Left renal cortex interstitium (tissue), 4 donors: ENCODE measurements at places on chromosomes 2 and 18. TPM values are rescaled to one million over a fixed set of nuclear protein-coding genes. Genes with fewer than 3 reads are reported as not detected.

The CYP27A1 gene
- 44.2 TPM for polyA plus RNA-seq

DNA sequence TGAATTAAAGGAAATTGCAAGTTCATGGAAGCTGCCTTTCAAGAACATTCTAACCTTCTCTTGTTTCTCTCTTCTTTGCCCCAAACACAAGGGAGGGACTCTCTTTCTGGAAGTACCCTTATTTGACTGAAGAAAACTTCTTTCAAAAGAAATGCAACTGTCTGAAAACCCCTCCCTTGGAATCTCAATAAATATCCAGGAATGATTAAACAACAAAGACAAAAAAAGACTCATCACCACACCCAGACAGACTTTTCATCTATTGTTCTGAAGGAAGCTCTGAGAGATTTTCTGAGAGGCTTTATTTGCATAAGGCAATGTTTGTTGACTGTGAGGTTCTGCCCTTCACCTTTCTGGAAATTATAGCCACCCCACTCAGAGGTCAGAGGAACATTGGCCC, 1260.9 kb downstream of the LRP1B start:
- no peak for DNase-seq

DNA sequence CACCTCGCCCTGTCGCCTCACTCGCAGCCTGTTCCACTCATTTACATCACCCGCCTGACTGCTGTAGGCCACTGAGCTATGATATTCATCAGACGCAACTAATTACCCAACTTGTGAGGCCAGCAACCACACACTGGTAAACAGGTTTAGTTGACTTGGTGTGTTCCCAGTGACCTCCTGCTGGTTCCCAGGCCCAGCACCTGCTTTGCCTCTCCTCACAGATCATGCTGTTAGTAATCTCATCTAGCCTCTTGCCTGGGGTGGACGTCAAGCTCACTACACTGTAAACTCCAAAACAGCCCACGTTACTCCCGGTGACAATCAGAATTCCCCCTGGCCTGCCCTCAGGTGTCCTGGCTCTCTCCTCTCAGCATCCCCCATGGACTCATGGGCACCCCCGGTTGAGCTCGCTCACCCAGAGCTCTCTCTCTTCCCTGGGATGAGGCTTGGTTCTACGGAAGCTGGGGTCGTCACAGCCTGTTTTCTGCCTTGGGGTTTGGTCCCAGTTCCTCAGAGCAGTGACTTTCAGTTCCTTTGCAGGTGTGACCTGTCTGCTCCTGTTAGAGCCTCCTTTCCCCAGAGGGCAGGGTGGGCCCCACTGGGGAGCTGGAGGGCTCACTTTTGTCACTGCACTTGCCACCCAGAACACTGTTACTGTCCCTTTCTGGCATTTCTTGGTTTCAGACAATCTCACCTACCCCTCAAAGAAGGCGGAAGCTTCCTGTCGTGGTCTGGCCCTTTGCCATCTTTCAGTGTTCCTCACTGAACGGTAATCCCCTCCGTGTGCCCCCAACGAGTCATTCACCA, 40.3 kb downstream of the INPP5D start:
- no peak for DNase-seq

- no peak for DNase-seq
Observed at GRCh38 chr18:38010971-38011857, 445.6 kb upstream of the CELF4 start.

DNA sequence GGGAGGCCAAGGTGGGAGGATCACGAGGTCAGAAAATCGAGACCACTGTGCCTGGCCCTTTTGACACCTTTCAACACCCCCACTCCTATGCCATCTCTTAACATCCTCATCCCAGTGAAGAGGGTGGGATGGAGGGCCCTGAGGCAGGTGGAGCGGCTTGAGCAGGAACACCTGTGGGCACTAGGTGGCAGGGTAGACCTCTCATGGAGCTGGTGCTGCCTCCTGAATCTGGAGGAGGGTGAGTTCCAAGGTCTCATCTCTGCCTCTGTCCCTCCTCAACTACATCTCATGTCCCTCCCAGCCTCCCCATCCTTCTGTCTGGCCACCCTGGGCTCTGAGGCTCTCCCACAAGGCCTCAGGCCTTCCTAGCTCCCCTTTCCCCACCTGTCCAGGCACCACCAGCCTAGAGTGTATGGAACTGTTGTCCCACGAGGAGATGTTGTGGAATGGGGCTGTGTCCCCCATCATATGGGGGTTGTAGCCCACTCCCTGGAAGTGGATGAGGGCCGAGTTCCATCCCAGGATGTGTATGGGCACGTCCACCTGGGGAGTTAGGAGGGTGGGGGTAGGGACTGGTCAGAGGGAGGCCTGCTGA, 17.0 kb upstream of the CRYBA2 start:
- no peak for DNase-seq
